K562 (cell line): ENCODE measurements at places on chromosomes 1 and 21.

DNA sequence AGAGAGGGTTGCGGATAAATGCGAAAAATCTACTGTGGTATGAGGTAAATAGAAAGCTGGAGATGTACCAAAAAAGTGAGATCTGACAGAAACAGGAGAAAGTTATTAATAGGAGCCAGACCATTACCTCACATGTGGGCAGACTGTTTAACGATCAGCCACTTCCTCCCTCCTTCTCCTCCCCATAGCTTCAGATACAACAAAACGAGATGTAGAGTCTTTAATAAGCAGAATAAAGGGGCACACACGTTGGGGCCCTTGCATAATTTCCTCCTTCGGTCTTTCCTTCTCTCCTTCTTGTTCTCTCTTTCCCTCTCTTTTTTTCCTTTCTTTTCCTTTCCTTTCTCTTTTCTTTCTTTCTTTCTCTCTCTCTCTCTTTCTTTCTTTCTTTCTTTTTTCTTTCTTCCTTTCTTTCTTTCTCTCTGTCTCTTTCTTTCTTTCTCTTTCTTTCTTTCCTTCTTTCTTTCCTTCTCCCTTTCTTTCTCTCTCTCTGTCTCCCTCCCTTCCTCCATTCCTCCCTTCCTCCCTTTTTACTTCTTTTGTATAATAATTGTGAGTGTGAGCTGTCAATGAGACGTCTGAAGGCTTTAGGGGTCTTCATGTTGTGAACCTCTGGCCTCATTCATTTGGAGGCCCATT is 242.1 kb downstream of the GRIK1 start:
- peak; percentile 21 for DNase-seq

DNA sequence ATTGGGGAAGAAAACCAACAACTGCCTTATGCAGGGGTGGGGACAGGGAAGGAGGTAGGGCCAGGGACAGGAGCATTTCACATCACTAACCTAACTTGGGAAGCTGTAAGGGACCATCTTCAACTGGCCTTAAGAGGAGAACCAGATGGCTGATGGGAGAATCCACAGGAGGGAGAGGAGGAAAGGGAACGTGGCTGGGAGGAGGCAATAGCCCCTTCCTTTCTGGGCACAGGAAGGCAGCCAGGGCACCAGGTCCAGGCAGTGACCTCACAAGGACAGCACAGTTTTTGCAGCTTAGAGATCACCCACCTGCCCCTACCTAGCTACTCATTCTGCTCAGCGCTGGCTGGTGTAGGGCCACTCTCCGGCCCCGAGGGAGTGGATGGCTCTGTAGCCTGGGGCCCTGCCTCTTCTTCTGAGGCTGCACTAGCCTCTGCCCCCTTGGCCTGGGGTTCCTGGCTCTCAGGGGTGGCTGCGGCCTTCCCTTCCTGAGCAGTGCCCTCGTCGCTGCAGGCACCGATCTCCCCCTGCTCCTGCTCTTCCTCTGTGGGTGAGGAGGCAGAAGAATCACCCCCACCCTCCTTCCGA is 1.7 kb downstream of the MARCKSL1 start:
- no peak for DNase-seq

DNA sequence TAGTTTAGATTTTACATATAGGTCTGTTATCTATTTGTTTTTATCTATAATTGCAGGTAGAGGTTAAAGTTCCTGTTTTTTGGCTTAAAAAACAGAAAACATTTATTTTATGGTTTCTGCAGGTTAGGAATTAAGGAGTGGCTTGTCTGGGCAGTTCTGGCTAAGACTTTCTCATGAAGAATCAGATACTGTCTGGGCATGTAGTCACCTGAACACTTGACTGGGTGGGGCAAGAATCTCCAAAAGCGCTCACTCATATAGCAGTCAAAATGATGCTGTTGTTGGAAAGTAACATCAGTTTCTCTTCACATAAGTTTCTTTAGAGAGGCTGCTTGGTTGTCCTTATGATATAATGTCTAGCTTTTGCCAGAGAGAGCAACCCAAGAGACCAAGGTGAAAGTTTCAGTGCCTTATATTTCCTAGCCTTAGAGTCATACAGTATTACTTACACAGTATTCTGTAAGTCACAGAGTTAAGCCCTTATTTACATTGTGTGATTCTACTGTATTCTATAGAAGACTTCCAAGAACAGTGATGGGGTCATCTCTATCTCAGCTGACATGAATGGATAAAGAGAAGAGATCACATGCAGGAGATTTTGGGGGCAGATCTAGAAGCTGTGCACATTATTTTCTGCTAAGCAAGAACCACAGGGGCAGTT is 125.4 kb upstream of the GPR52 start:
- DNase-seq, result no peak

DNA sequence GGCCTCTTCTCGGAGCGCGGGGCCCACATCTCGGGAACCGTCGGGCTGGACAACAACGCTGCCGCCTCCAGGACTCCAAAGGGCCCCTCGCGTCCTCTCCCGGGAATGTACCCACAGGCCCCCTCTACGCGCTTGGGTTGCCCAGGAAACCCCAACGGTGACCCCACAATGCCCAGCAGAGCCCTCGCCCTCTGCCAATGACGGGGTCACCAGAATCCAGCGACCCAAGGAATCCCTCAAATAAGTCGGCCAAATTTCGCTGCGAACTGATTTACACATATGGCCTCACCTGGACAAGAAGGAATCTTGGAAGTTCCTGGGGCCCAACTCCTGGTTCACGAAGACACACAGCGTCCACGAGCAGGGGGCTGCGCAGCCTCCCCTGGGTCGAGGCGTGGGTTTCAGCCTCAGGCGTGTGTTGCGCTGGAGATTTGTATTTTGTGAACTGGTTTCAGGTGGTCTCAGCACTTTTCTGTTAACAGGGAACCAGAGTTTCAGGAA is 78.1 kb downstream of the DESI2 start:
- no peak for DNase-seq

GRCh38 chr1:20709868-20710267 is 7.9 kb downstream of the KIF17 start:
- no peak for DNase-seq

DNA sequence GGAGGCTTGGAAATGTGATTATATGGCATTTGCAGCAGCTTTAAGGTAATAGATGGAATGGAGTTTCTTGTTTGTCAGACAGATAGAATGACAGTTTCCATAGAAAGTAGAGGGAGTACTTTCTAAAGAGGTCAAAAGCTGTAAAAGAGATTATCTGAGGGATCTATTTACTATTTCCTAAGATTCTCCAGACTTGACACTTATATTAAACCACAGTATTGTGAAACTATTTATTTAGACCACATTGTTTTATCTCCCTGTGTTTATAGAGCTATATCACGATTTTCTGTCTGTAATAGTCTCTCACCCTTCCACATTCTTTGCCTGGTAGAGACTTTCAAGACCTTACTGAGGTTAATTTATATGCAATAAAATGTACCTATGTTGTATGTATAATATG is 66.7 kb downstream of the MAN1A2 start:
- DNase-seq, result no peak
